ENCODE measurements at places on chromosomes 12 and 14.

- no peak for DNase-seq
Measured at GRCh38 chr12:126915309-126915708, 1351.7 kb upstream of the TMEM132C start.

GRCh38 chr14:44940944-44941343, 20.8 kb downstream of the KLHL28 start:
- DNase-seq = no peak

DNA sequence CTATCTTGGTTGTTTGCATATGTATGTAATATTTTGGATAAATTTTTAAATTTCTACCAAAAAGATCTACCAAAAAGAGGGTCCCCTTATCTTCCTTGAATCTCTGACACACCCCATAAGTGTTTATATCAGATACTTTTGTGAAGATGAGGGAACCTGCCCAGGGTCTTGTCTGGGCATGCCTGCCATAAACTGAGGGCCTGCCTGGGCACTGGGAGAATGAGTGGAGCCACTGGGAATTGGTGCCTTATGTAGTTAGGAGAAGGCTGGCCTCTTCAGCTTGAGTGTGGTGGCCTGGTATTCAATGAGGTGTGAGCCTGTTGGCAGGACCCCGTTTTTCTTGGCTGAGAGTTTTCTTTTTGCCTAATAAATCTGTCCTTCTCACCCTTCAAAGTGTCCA, 46.5 kb downstream of the OR9K2 start:
- DNase-seq = no peak

DNA sequence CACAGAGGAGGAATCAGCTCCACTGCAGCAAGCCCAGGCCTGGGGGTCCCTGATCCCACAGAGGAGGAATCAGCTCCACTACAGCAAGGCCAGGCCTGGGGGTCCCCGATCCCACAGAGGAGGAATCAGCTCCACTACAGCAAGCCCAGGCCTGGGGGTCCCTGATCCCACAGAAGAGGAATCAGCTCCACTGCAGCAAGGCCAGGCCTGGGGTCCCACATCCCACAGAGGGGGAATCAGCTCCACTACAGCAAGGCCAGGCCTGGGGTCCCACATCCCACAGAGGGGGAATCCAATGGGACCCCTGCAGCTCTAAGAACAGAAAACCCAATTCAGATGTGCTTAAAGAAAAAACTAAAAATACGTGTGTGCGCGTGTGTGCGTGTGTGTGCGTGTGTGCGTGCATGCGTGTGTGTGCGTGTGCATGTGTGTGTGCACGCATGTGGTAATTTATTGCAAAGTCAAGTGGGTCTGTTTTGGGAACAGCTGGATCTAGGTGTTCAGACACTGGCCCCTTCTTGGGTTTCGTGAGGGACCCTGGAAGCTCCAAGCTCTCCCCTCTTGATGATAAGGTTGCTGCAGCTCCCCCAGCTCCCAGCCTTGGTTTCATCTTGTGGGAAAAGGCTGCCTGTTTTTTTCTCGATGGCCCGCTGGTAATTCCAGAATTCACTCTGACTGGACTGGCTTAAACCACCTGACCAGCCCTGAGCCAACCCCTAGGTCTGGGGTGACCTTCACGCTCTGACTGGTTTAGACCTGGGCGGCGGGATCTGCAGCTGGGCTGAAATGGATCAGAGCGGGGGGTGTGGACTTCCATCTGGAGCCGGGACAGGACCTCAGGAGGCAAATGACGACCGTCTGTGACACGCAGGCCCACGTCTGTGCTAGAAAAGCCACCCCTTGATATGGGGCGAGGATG, 47.1 kb downstream of the GALNT9 start:
- no peak for DNase-seq

- DNase-seq = no peak
Measured at GRCh38 chr14:84493779-84494178, 1036.2 kb upstream of the FLRT2 start.

GRCh38 chr14:38255408-38255672, 553 bp downstream of the CLEC14A start:
- DNase-seq = peak; percentile 13
